ENCODE measurements at places on chromosomes 7 and 10.
A peak's percentile ranks its signal among the peaks of the same experiment; 100 is the strongest.

GRCh38 chr10:121339114-121339513, 259.1 kb downstream of the FGFR2 start:
- H3K27me3 ChIP-seq: no peaks in the 10 kb centered on the region
- no peak for DNase-seq
- peaks cover 8% of the 10 kb centered on the region for H3K4me1 ChIP-seq

GRCh38 chr7:1844336-1844950, 174.4 kb downstream of the ELFN1 start:
- no peak for DNase-seq
- H3K36me3 ChIP-seq: peaks cover 2% of the 10 kb centered on the region
- no peak overlapping the region for H3K4me3 ChIP-seq
- H3K27ac ChIP-seq: no peak overlapping the region
- no peaks in the 10 kb centered on the region for H3K4me1 ChIP-seq

DNA sequence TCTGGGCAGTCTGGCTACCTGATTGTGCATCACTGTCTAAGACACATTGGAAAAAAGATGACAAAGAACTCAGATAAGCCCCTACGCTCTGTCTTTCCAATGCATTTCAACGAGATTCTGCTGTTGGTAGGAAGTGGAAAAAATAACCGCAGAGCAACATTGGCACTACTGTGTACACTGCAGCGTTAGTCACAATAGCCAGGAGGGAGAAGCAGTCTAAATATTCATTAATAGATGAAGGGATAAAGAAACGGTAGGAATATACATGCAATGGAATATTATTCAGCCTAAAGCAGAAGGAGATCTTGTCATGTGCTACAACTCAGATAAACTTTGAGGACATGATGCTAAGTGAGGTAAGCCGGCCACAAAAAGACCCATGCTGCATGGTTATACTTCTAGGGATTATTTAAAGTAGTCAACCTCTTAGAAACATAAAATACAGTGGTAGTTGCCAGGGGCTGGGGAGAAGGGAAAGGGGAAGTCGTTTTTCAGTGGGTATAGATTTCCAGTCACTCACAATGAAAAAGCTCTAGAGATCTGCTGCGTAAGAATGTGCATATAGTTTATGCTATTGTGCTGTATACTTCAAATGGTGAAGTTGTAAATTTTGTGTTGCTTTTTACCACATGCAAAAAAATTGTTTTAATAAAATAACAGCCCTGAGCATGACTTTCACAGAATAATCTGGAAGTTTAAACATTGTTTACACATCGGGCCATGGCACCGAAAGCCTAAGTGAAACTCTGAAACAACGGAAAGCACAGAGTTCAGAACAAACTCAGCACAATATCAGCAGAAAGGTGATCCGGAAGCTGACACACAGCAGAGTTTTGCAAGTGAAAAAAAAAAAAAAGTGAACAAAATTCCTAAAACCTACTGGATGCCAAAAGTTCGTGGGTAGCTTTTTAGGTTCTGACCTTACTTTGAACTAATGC, 40.1 kb downstream of the ELMO1 start:
- H3K27me3 ChIP-seq: no peaks in the 10 kb centered on the region
- no peaks in the 10 kb centered on the region for H3K4me1 ChIP-seq
- H3K36me3 ChIP-seq: peaks cover 4% of the 10 kb centered on the region
- no peak overlapping the region for H3K4me3 ChIP-seq
- no peak for DNase-seq

DNA sequence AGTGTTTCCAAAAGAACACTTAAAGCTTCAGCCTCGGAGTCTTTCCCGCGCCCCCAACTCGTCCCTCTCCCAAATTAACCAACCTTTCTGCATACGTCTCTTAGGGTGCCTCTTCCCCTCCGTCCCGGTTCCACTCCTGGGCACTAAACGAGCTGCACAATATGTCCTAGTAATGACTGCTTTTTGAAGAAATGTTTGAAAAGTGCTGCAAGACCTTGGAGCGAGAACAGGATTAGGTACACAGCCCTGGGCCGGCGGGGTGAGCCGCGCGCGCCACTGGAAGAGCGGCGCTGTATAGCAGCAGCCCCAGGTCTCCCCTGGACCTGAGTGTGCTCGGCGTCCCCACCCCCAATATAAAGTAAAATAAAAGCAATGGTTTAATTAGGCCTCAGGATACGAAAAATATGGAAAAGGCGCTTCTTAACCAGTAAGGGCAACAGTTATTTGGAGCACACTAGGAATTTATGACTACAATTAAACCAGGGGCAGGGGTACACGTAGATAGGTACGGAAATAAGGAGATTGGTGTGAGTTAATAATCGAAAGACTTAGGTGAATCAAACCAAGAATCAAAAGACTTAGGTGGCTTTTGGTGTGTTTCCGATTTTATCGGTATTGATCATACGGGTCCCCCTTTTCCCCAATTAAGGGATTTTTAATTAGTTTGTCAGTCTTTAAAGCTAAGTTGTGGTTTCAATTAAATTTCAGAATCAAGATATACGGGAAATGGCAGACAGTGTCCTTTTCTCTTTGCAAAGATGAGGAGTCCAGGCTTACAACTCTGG, 1.9 kb downstream of the TET1 start:
- H3K4me1 ChIP-seq: peaks cover 4% of the 10 kb centered on the region
- H3K36me3 ChIP-seq: peaks cover 12% of the 10 kb centered on the region
- no peak overlapping the region for H3K27ac ChIP-seq

DNA sequence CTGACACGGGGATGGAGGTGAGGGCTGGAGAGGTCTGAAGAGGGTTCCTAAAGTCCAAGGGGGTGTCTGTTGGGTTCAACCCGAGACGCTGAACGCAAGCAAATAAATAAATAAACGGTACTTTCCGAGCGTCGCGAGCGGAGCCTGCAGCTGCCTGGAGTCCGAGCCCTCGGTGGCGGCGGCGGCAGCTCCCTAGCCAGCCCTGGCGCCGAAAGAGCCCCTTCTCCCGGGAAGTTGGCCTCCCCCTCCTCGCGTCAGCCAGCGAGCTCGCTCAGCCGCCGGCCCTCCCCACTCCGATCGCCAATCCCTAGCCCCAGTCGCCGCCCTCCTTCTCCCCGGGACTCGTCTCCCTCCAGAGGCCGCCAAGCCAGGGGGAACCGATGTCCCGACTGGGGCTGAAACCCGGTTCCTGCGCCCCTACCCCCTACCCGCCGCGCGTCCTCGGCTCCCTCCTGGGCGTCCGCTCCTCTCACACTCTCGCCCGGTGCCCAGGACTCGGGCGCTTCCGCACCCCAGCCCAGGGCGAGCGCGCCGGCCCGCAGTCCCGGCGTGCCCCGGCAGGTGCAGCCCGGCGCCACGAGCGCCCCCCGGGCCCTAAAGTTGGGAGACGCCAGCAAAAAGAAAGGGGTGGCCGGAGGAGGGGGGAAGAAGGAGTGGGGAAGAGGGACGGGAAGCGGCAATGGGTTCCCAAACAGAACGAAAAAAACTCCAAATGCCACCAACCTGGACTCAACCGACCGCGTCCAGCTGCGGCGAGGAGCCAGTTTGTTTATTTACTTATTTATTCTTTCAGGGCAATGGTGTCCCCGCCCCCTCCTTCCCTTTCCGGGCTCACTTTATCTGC, at the start of gene GFRA1:
GFRA1 (minus strand) TSS at position 767 of the 844 bp plus-strand sequence. CDS start 1,177 bp downstream, outside the sequence.
- H3K27ac ChIP-seq: no peak within 1 kb of the TSS
- H3K27me3 ChIP-seq: peaks cover 57% of the 10 kb centered on the region
- H3K4me1 ChIP-seq: no peaks in the 10 kb centered on the region
- peak within 1 kb of the TSS; percentile 91 for H3K4me3 ChIP-seq
- H3K36me3 ChIP-seq: no peaks in the 10 kb centered on the region
